ENCODE measurements at places on chromosomes 3 and 15.

DNA sequence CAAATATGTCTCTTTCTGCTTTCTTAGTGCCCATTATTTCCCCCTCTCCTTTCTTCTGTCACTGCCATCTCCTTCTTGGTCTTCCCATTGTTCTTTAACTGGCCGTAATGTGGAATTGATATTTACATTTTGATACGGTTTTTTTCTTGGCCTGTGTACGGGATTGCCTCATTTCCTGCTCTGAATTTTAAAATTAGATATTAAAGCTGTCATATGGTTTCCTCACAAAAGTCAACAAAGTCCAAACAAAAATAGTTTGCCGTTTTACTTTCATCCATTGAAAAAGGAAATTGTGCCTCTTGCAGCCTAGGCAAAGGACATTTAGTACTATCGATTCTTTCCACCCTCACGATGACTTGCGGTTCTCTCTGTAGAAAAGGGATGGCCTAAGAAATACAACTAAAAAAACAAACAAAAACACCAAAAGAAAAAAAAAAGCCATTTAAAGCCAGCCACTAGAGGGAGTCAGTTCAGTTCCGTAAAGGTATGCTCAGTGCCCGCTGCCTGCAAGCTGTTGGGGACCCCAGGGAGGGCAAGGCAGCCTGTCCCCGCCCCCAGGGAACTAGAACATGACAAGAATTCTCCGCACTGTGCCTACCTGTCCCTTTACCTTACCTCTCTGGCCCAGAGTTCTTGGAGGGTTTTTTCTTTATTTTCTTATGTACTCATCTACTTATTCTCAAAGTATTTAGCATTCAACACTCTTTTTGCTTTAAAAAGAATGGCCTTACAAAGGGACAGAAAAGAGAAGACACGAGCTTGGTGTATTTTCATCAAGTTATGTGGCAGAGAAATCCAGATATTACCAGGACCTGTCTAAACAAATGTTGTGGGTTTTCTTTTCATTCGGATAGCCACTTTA is 30.0 kb upstream of the NR2E3 start:
- DNase-seq = no peak

DNA sequence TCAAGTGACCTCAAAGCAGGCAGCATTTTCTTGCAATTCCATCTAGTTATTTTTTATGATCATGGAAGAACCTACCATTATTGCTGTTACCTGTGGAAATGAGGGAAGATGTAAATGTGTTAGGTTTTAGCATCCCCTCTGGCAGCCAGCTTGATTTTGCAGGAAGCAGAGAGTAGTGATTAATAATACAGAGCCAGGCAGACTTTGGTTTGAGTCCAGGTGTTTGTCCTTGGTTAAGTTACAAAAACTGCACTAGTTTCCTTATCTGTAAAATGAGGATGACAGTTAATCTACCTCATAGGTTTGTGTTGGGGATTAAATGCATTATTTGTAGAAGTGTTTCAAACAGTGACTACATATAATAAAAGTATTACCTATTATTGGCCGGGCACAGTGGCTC is 6.7 kb upstream of the ZNF621 start:
- no peak for DNase-seq

DNA sequence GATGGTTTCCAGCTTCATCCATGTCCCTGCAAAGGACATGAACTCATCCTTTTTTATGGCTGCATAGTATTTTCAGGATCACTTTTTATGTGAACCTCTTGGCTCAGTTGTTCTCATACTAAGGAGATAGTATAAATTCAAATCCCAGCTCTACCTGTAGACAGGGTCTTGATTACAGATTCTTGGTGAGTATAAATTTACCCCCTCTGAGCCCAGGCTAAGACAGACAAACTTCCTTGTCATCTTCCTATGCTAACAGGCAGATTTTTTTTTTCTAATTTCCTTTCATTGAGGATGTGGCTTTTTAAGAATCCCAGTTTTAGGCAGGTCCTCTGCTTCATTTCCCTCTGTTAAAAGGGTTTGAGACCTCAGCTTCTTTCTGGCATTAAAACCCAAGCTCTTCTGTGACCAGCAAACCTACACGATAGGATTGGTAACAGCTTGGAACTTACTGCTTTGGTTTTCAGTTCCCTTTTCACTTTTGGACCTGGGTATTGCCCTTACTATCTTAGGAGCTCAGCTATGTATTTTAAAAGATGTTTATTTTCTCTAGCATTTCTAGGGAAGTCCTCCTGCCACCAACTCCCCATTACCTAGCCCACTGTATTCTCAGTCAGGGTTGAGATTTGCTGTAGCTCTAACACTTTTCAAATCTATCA is 72.5 kb downstream of the VPS8 start:
- DNase-seq = no peak

- no peak for DNase-seq
Observed at GRCh38 chr3:100105501-100105900, 8.8 kb downstream of the FILIP1L start.

GRCh38 chr3:178244733-178245709 is 291.2 kb upstream of the KCNMB2 start:
- no peak for DNase-seq

DNA sequence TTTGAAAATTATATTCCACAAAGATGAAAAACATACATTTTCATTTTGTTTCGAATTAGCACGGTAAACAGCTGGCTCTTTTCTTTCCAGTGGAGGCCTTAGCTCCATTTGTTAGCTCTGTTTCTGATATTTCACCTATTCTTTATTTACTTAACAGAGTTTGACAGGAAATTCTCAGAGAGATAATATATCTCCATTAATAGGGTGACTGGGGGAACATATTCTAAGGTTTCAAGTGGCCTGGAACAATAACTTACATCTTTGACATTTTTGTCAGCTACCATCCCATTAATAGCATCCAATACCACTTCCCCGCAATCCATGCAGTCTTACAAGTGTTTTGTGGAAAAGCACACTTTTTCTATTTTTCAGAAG is 577.6 kb upstream of the MDFIC2 start:
- DNase-seq = no peak

GRCh38 chr3:187183903-187184302 is 13.4 kb upstream of the RTP1 start:
- DNase-seq = no peak

DNA sequence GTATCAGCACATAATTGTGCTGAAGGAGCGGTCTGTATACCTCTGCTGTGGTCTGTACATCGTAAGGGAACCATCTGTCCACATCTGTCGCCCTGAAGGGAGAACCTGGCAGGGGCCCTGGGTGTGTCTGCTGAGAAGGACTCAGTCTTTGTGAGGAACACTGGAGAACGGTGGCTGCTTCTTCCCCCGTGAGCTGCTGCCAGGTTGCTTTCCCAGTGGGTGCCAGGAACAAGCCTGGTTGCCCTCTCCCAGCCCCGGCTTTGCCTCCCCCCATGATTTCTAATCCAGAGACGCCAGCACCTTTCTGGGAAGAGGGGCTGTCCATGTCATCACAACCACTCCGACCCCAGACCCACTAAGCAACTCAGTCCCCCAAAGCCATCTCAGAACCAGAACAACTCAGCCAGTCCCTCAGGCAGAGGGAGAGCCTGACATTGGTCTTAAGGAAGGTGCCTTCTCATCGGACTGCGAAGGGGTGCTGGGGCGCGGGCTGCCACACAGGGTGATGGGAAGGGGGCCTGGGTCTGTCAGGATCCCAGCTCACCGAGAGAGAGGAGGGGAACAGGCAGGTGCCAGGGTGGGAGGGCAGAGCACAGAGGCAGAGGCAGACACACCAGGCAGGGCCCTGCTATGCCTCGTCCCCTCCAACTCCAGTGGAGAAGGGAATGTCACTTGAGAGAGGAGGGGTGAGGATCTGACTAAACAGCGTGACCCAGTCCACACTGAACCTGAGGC is 8.5 kb downstream of the TNK2 start:
- DNase-seq = no peak

DNA sequence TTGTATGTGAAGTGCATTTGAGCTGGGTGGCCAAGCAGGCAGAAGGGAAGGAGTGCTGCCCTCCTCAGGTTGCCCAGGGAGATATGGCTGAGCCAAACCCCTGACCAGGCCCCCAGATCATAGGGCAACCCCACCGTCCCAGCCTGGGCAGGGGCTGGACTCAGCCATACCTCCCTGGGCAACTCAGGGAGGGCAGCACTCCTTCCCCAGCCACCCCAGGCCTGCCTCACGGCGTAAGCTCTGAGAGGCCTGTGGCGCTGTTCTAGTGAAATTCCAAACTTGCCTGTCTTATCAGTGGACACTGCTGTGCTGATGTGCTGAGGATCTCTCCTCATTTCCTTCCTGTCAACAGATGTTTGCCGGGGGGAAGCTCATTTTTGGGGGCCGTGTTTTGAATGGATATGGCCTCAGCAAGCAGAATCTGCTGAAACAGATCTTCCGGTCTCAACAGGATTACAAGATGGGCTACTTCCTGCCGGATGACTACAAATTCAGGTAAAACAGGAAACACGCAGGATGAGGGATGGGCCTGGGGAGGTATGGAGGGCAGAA is 57.6 kb upstream of the FGD5 start:
- DNase-seq = no peak

GRCh38 chr15:40766906-40767837 is 2.6 kb upstream of the C15orf62 start:
- no peak for DNase-seq

GRCh38 chr3:41163421-41163820 is 35.9 kb upstream of the CTNNB1 start:
- no peak for DNase-seq
